Activated T-cell treated with anti-CD3 and anti-CD28 coated beads for 48 hours (primary cell): ENCODE measurements at places on chromosomes 11 and 22.
A peak's percentile ranks its signal among the peaks of the same experiment; 100 is the strongest.

DNA sequence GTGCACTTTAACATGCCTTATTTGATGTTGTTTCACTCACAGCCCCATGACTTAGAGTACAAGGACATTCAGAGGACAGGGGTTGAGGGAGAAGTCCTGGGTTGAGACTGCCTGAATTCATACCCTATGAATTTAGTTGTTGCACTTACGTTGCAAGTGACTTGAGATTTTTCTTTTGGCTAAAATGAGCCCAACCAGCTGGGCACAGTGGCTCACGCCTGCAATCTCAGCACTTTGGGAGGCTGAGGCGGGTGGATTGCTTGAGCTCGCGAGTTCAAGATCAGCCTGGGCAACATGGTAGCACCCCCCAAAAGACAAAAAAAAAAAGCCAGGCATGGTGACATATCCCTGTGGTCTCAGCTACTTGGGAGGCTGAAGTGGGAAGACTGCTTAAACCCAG is 7.3 kb upstream of the GRK3 start:
- no peak for DNase-seq

DNA sequence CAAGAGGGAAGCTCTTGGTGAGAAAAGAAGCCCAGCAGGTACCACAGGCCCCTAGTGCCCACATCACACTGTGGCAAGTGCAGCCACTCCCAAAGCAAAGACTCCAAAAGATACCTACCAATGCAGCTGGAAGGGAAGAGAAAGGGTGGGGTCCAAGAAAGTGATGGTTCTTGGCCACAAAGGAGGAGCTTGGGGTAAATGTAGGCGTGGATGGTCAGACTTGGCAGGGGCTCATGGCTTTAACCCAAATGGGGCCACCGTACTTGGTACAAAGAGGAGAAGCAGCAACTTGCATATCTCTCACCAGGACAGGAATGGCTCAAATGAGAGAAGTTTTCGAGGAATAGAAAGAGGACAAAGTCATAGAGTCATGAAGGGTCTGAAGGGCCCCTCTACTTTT is 4.8 kb downstream of the MAP3K11 start:
- no peak for DNase-seq

DNA sequence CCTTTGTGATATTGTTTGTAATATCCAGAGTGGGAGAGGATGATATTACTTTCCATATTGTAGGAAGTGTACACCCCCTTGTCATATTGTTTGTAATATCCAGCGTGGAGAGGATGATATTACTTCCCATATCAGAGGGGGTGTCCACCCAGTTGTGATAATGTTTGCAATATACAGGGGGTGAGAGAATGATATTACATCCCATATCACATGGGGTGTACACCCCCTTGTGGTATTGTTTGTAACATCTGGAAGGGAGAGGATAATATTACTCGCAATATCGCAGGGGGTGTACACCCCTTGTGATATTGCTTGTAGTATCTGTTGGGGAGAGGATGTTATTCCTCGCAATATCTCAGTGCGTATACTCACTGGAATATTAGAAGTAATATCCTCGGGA is 61.5 kb downstream of the PRSS23 start:
- no peak for DNase-seq

DNA sequence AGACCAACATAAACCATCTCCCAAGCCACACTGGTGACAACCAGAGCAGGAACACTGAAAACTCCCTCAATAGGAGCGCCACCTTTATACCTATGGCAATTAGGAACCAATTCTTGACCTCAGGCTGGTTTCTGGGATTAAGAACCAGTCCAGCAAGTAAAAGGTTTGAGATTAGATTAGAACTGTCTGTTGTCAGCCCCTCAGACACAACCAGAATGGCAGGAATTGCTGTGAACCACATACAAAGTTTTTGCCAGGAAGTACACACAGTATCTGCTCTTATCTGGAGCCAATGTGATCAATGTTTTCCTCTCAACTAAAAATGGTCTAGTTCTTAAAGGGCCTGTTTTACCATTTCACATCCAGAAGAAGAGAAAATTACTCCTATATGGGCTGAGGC is 55.2 kb downstream of the RBFOX2 start:
- DNase-seq: no peak

- peak; percentile 41 for DNase-seq
These were observed 11.8 kb upstream of the UVRAG start for GRCh38 chr11:75802913-75803820.

- no peak for DNase-seq
These were observed 50.8 kb downstream of the PRDM10 start for GRCh38 chr11:129951866-129952262.

- no peak for DNase-seq
These were observed 472.3 kb downstream of the MN1 start for GRCh38 chr22:27329131-27329850.

DNA sequence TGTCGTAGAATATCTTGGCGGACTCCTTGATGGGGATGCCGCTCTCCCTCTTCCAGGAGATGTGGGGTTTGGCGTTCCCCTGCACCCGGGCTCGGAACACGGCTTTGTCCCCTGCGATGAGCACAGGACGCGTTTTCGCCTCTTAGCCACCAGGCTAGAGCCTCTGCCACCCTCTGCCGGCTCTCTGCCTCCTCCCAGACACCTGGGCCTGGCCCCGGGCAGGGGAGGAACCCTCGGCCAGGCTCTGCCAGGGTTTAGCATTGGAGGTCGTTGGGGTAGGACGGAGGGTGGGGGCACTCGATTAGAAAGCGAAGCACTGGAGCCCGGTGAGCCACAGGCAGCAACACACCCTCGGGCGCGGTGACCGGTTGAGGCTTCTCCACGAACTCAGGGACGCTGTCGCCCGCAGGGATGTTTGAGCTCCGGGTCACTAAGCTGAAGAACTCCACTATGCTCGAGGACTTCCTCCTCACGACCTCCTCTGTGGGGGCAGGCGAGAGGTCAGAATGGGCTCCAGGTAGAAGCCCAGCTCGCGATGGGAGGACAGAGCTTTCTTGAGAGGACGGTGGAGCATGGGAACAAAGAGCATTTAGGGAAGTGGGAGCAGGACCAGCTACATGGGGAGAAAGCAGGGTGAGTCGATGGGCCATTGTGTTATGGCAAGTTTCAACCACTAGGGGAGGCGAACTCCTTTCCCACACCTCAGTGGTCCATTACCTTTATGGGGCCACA is 4.3 kb downstream of the IGSF22 start:
- peak; percentile 35 for DNase-seq

DNA sequence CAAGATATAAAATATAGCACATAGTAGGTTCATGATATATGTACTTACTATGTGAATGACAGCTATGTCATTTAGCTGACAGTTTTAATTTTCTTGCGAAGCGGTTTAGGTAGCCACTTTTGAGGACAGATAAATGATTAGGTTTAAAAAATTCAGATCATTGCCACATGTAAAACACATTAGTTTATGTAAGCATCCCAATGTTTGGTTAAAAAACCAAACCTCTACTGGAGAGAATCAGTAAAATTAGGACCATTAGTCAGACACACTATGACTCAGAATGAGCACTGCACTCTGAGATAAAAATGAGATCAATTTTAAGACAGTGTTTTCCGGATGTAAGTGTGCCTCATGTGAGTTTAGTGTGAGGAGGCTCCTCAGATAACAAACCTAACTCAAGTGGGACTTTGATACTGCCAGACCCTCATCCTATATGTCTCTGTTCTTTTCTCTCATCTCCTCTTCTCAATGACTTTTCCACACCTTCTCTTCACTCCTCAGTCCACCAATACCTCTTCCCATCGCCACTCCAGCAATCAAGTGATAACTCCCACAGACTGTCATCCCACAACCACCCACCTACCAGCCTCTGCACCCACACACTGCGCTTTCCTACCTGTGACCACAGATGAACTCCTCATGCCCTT is 6.8 kb upstream of the OR2AT4 start:
- no peak for DNase-seq

DNA sequence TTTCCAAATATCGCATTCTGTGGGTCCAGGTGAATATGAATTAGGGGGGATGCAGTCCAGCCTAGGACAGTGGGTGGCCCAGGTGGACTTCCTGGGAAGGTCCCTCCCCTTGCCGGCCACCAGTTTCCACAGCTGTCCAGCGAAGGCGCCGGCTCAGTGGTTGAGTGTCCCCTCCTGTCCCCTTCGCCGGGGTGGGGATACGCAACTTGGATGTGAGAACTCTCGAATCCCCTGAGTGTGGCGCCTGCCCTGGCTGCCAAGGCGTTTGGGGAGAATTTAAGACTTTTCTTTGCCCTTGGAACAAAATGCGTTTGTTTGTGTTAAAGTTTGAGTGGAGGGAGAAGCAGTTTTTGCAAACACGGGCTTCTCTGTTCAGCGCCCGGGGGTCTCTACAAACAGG is 123.7 kb downstream of the KCNQ1OT1 start:
- no peak for DNase-seq
